ENCODE measurements at places on chromosomes 16 and 17.

DNA sequence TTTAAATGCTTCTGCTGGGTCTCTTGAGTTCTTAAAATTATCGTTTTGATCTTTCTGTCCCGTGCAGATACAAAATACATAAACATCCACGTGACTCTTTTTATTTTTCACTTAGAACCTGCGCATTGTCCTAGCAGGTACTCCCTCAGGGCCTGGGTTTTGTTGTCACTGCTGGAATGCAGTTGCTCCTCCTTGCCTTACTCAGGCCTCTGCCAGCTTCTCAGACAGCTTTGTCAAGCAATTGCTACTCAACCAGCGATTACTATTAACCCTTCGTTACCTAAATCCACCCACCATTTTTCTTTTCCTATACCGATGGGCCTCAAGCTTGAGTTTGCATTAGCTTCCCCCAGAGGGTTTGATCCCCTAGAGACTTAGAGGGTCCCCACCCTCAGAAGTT, 405.9 kb upstream of the RBFOX1 start:
- no peak for DNase-seq

GRCh38 chr17:60554377-60554788, 28.3 kb upstream of the APPBP2 start:
- DNase-seq = no peak

DNA sequence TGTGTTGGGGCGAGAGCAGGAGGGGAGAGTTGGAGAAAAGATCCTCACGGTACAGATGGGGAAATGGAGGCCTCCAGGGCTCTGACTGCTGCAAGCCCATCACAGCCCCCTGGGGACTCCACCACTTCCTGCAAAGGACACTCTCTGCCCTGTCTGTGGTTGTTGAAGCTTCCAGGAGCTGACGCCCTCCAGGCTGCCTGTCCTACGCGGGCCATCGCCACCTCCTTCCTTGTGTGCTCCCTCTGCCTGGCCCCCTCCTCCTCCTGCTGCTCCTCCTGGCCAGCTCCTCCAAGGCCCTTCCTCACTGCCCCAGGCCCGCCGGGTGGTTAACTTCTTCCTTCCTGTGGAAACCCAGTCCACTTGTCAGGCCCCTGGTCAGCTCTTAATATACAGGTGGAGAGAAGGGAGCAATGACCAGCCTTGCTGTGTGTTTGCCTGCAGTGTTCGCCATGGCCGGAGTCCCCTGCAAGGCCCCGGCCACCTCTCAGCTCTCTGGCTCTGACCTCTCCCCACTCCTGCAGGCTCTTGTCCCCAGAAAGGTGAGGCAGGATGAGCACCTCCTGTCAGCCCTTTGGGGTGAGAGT, 18.4 kb upstream of the STAC2 start:
- DNase-seq = no peak

- no peak for DNase-seq
These were observed 114.0 kb downstream of the PRKCA start for GRCh38 chr17:66416207-66416940.

DNA sequence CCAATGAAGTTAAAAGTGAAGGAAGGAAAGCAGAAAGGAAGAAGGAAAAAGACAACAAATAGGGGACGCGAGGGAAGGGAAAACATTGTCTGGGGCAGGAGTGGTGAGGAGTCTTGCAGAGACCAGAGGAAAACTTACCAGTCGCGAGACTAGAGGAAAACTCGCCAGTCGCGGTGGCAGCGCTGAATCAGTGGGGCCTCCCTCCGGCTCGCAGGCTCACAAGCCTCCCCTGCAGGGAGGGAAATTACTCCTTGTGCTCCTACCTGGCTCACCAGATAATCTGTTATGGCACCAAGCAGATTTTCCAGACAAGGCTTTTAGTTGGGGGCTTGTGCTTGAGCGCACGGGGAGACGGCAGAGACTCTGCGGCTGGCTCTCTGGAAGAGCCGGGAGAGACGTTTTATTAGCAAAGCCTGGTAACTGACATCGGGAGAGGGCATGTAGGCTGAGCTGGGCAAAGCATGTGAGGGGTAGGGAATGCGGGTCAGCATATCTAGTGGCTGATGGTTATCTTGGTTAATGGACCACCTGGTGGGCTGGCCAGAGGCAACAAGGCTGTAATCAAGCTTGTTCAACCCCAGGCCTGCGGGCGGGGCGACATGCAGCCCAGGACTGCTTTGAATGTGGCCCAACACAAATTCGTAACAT, 37.1 kb downstream of the LCMT1 start:
- no peak for DNase-seq

GRCh38 chr16:86854058-86854621, 275.8 kb downstream of the FOXL1 start:
- no peak for DNase-seq

DNA sequence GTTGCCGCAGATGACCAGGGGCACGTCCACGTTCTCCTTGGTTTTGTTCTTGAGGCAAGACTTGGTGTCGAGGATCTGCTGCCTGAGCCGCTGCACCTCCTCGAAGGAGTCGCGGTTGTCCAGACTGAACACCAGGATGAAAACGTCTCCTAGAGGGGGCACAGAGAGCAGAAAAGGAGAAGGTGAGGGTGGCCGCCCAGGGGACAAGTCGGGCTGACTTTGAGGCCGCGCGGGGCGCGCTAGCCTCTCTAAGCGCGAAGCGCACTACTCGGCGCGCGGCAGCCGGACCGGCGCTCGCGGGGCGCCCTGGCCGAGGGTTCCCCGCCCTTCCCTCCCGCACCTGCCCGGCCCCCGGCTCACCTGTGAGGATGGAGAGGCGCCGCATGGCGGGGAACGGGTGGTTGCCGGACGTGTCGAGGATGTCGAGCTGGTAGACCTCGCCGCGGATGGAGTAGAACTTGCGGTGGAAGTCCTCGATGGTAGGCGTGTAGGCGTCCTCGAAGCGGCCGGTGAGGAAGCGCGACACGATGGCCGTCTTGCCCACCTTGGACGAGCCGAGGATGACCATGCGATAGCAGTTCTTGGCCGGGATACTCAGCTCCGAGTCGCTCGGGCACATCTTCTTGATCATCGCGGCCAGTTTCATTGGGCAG, 533 bp downstream of the RASD1 start:
- DNase-seq = no peak

DNA sequence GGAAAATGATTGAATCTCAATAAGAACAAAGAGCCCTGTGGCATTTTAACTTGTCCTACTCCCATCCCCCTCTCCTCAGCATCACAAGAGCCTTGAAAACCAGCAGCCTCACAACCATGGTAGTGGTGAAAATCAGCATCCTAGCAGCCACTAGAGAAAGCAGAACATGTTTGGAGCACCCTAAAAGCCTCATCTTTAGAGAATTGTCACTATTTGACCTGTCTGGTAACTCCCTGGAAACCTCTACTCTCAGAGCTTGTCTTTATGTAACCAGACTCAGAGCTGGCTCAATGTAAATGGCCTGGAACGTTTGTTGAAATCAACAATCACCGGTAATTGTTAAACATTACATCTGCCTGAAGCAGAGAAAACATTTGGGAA, 70.8 kb downstream of the MMD start:
- no peak for DNase-seq

DNA sequence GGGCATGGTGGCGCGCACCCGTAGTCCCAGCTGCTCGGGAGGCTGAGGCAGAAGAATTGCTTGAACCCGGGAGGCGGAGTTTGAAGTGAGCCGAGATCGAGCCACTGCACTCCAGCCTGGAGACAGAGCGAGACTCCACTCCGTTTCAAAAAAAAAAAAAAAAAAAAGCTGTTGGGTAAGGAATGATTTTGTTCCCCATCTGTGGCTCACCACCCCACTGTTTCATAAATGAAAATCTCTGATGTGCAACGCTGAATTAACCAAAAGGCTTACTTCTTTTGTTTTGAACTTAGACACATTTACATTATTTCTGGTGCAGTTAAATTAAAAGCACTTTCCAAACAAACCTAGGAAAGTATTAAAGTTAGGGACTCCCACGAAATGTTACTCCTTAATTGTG, 1.2 kb upstream of the METTL9 start:
- no peak for DNase-seq

DNA sequence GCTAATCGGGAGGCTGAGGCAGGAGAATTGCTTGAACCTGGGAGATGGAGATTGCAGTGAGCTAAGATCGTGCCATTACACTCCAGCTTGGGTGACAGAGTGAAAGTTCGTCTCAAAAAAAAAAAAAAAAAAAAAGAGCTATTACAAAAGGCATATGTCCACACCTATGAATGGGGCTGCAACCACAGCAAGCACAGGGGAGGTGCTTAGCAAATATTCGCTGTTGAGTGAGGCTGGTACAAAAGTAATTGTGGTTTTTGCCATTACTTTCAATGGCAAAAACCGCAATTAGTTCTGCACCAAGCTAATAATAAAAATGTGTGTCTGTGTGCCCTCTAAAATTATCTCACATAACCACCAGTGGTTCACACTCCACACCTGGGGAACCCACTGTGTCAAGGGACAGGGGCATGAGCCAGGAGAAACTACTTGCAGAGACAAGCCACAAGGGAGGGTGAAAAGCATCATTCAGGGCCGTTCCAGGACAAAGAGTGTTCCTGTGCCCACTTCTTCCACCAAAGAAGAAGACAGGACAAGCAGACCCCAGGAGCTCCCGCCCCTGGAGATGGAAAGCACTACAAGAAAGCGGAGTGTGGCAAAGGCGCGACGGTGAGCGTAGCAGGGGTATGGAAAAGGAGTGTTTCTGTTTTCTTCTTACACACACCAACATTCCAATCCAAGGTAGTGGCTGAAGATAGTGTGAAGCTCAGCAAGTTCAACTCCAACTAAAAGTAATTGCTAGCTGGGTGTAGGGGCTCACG, 84.4 kb upstream of the CNEP1R1 start:
- no peak for DNase-seq

- no peak for DNase-seq
These were observed 9.7 kb downstream of the ETV4 start for GRCh38 chr17:43536236-43536992.

- no peak for DNase-seq
These were observed 124.5 kb upstream of the CIBAR2 start for GRCh38 chr16:85236818-85237150.

GRCh38 chr17:81727324-81728031, 15.4 kb downstream of the SLC25A10 start:
- DNase-seq = no peak

DNA sequence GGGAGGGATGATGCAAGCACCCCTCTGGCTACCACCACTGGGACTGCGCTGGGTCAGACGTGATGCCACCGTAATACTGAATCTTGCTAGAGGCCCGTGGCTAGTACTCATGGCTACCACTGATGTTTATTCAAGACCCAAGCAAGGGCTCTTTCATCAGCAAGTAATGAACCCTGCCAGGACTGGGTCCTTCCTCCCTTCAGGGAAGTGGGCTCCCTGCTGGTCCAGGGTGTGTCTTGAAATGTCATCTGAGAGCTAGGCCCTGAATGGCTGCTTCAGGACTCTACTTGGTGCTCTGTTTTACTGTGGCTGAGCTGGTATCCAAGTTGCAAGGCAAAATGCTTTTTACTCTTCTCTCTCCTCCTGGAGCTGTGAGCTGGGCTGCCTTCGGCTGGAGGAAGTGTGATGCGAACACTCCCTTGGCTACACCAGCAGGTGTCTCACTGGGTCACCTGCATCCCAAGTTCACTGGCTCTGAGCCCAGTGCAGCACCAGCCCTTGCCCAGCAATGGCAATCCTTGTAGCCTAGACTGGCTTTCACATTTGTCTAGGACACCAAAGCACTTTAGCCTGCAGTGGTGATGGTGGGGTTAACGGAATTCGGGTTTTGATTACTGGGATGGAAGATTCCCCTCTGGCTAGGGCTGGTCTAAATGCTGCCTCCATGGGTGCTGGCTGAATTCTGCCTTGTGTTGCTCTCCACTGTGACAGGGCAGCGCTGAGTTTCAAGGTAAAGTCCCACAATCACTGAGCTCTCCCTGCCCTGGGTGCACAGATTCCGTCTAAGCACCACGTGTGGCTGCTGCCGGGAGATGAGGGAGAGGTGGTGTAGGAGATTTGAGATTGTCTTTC, 98.6 kb downstream of the USP22 start:
- peak; percentile 36 for DNase-seq

DNA sequence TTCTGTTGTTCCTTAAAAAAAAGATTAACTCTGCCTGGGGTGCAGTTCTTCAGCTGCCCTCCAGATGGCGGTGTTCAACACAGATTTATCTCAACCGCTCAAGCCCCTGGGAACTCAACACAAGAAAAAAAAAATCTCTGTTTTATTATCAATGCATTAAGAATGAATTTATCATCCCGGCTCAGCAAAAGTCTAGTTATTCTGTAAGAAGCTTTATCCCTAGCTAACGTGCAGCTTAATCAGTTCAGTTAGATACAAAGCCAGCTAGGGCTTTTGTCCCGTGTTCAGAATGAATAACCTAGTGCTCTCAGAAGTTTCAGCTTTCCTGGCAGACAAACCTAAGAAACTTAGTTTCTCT, 475.9 kb upstream of the CCL2 start:
- peak; percentile 59 for DNase-seq

- DNase-seq = peak; percentile 69
These were observed at the start of gene PLLP for GRCh38 chr16:57284209-57284951. Gene PLLP (minus strand): TSS chr16:57284672. CDS start chr16:57284540, 132 bp downstream.

GRCh38 chr17:8935191-8935590, 30.3 kb downstream of the PIK3R5 start:
- no peak for DNase-seq

- DNase-seq = no peak
These were observed 92.3 kb downstream of the C16orf78 start for GRCh38 chr16:49465661-49466528.

DNA sequence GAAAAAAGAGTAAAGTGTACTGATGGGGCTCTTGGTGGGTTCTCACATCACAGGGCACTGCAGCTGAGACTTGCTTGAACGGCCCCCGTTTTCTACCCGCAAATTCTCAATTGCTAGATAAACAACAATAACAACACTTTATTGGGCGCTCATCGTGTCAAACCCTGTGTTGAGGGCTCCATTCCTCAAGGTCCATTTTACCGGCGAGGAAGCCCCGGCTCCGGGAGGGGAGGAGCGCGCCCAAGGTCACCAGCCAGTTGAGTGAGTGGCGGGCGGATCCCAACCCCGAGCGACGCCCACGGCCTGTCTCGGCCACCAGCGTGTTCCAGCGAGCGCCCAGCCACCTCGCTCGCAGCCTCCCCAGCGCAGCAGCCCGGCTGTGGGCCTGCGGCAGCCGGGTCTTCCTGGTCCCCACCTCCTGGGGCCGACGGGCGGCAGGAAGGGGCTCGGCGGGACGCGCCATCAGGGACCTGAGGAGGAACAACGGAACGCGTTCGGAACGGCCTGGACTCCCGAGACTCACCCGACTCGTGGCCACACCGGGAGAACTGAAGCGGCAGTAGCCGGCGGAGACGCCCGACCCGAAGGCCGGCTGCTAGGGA, 373 bp downstream of the CMC2 start:
- DNase-seq = peak; percentile 53

GRCh38 chr17:57724729-57725125, 20.4 kb downstream of the CCDC182 start:
- no peak for DNase-seq

Data from germinal center (tissue), 1 donor.